Islet precursor cell (in vitro differentiated cells): ENCODE measurements at places on chromosomes 11 and 22.

DNA sequence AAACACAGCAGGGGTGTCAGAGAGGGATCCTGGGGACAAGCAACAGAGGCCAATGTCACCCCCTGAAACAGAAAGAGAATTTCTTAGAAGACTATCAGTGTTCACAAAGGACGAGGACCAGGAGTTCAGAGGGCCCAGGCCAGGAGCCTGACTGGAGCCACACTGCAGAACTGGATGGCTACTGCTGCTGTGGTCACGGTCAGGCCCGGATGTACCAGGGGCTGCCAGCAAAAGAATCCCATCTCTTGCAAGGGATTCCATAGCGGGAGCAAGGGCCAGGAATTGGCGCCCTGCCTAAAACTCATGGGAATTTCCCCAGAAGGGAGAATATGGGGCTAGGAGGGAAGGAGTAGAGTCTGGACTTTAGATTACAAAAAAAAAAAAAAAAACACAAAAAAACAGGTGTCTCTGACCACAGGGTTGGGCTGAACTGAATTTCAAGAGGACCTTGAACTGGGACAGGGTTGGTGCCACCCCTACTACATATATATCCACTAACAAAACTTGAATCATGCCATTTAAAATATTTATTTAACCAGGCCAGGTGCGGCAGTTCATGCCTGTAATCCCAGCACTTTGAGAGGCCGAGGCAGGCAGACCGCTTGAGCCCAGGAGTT, 15.7 kb upstream of the KCTD14 start:
- no peak for DNase-seq

DNA sequence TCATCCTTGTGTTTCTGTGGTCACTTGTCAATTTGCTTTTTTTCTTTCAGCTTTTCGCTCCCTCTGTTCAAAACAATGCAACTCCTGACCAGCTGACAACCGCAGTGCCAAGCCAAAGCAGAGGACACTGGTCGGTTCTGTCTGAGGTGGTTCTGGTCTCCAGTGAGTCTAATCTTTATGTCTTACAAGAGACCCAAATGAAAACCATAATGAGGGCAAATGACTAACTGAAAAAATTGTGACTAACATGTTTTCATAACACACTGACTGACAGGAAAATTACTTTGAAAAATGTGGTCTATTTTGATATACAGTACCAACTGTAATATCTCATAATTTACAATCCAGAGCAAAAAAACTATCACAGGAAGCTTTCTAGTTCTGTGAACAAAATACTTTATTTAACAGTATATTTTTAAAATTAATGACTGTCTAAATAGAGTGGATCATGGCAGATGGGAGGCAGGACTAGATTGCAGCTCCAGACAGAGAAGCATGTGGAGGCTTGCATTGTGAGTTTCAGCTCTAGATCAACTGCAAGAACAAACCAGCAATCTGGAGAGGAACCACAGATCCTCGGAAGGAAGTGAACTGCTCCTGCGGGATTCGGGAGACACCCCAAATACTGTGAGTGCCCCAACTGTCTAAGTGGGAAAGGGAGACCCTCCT, 311.8 kb downstream of the SBF2 start:
- no peak for DNase-seq

GRCh38 chr22:25111579-25112517, 87.8 kb upstream of the CRYBB3 start:
- peak; percentile 60 for DNase-seq

GRCh38 chr11:128497061-128497775, 90.1 kb downstream of the ETS1 start:
- DNase-seq, result peak; percentile 90

- peak; percentile 94 for DNase-seq
These were observed 216.0 kb upstream of the ISX start for GRCh38 chr22:34849965-34850364.

GRCh38 chr22:40818192-40818746, 877 bp downstream of the SLC25A17 start:
- no peak for DNase-seq

DNA sequence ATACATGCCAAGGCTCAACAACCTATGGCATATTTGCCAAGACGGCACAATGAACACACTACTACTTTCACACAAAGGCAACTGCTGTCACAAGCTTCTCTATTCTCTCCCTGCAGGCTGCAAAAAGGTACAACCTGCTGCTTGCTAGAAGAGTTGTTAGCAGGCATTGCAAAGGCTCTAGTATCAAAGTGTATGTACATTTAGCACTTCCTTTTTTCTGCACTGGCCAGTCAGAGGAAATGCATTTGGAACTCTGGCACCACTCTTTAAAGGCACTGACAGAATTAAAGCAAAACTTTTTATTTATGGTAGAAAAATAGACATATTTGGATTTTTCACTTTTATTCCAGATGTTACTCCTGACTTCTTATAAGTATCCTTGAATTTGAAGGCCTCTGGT, 125.9 kb downstream of the CWF19L2 start:
- no peak for DNase-seq

DNA sequence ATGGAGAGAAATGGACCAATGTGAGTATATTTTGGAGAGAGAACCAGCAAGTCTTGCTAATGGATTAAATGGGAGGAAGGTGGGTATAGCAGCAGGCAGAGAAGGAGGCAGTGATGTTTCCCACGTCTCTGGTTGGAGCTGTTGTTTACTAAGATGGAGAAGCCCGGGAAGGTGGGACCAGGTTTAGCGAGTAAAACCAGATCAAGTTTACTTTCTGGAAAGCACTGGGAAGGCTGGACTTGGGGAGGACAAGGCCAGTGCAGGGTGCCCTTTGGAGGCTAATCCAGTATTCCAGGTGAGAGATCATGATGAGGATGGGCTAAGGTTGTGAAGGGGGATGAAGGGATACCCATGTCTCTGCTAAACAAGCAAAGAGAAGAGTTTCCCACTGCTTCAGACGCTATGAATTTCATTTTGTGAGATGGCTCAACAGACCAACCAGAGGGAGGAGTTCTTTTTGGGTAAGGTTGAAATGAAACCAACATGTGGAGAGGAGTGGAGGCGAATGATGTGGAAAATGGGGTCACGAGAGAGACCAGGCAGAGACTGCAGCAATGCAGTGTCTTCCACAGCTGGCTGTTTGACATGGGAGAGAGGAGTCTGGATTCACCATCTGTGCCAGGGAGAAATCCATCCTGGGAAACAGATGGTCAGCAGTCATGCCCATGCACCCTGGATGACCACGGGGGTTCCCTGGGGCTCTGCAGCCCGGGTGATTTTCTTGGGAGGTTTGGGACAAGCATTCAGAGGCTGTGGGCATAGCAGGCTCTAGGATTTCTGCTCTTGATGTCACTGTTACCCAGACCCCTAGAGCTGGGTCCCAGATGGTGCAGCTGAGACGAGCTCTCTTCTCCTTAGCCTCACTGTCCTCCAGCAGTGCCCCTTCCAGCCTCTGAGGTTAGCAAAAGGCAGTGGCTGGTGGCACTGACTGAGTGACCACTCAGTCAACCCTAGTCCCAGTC, 24.9 kb downstream of the COMMD9 start:
- no peak for DNase-seq

- no peak for DNase-seq
These were observed 911 bp downstream of the PANX2 start for GRCh38 chr22:50171319-50171964.

- DNase-seq, result peak; percentile 97
These were observed 63.9 kb downstream of the MYO7A start for GRCh38 chr11:77191823-77192495.

GRCh38 chr11:3121416-3121815, 43.7 kb downstream of the OSBPL5 start:
- peak; percentile 40 for DNase-seq

GRCh38 chr11:40129266-40129665, 1330.2 kb downstream of the LRRC4C start:
- no peak for DNase-seq

- DNase-seq, result peak; percentile 51
These were observed 63.1 kb downstream of the ARFGAP3 start for GRCh38 chr22:42793848-42794405.

DNA sequence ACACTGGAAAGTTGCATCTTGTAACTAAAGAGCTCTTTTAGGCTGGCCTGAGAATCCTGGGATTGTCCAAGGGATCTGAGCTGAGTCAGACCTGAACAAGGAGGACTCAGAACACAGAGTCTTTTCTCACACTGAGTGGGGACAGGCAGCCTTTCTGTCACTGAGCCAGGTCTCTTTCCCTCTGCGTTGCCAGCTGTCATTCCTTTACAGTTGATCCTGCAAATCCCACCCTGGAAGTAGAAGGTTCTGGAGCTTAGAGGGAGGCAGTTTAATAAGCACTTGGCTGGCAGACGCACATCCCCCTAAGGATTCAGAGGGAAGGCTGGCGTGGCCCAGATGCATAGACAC, 76.3 kb upstream of the SUSD2 start:
- no peak for DNase-seq

- DNase-seq, result no peak
These were observed 4.4 kb downstream of the BACE1-AS start for GRCh38 chr11:117295438-117296137.
